ENCODE measurements at places on chromosomes 11 and 22.

- no peak for DNase-seq
Measured at GRCh38 chr22:20844055-20845037, 14.3 kb downstream of the PI4KA start.

DNA sequence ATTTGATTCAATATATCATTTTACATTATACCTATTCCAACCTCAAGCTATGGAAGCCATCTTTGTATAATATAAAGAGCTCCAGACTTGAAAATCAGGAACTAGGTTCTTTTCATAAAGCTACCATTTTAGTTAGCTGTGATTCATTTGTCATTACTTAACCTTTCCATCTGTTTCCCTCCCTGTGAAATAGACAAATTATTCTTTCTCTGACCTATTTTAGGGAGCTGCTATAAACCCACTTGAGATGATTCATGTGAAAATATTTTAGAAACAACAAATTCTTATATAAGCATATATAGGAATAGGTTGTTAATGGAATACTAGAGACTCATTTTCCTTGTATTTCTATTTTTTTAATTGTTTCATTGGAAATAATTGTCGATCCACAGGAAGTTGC is 1012.1 kb downstream of the OPCML start:
- no peak for DNase-seq

- DNase-seq, result no peak
Measured at GRCh38 chr11:58688789-58689503, 42.8 kb downstream of the GLYAT start.

GRCh38 chr22:43876866-43877509 is 14.7 kb upstream of the SULT4A1 start:
- peak; percentile 4 for DNase-seq

DNA sequence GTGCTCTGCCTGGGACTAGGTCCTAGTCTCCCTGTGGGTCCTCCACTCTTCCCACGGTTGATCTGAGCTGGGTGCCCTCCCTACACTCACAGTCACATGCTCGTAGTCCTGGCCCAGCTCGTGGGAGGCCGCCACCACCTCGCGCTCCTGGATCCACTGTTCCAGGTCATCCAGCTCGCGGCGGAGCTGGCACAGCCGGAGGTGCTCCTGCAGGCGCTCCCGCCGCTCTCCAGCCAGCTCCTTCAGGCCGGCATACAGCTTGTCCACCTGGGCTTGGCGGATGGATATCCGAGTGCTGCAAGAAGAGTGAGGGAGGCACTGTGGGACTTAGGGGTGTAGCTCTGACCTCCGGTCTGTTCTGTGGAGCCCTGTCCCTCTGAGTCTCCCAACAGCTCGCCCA is 14.8 kb upstream of the RBM4B start:
- DNase-seq, result no peak

Measured in activated naive CD4-positive, alpha-beta T cell treated with anti-CD3 and anti-CD28 coated beads, Interleukin-2, amount 10 ng/mL, durations not matched to agents 7 days and 5 days (primary cell).